ENCODE measurements at places on chromosomes 7 and 10.

GRCh38 chr7:137879357-137880158 is 32.8 kb upstream of the DGKI start:
- no peak for DNase-seq

- DNase-seq = no peak
Measured at GRCh38 chr10:88491314-88491713, 91.8 kb downstream of the RNLS start.

DNA sequence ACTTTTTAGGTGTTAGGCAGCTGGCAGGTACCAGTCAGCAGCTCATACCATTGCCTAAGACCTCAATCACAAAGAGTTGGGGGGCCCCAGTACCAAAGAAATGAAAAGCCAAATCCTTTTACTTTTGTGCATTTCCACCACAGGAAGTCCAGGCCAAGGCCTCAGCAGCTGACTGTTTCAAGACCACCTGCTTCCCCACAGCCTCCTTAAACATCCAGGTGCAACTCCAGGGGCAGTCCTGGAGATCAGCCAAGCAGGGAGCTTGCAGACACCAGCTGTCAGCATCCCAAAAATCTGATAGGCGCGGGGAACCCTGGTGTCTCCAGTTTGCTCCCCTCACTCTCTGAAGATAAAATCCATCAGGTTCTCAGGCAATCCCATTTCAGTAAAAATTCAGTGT is 91.5 kb upstream of the EFCAB10 start:
- no peak for DNase-seq

DNA sequence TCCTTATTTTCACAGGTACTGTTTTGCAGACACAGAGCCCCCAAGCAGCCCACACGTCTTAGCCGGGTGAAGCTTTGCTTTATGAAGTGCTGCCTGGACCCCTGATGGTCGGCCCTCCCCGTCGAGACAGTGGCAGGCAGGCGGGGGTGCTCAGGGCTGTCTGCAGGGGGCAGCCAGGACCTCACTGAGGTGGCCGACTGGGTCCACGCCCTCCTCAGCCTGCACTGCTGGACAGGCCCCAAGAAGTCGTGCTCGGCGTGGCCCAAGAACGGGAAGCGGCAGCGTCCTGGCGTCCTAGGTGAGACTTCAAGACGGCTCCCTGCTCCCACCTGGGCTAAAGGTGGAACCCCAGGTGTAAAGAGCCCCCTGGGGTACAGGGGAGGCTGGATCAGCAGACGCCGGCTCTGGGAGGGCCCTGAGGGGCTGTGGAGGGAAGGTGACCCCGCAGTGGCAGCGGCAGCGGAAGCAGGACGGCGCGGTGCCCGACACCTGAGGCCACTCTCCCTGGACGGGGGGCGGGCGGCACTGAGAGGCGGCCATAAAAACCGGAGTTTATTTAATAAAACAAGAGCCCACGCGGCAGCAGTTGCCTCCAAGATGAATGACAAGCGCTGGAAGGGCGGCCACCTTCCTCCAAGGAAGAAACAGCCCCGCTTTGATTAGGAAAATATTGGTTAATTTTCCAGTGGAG is 179.4 kb downstream of the ELFN1 start:
- no peak for DNase-seq

GRCh38 chr7:26694141-26694540 is 170.2 kb downstream of the SKAP2 start:
- DNase-seq = no peak

GRCh38 chr7:38107486-38107893 is 70.6 kb upstream of the STARD3NL start:
- DNase-seq = peak; percentile 45

GRCh38 chr10:74337330-74338016 is 186.5 kb downstream of the ADK start:
- no peak for DNase-seq

- DNase-seq = no peak
Measured at GRCh38 chr7:30886608-30887011, 25.0 kb upstream of the AQP1 start.

GRCh38 chr10:93160829-93161228 is 87.1 kb downstream of the CYP26A1 start:
- DNase-seq = no peak

All from stimulated activated CD4-positive, alpha-beta T cell treated with anti-CD3 and anti-CD28 coated beads, Interleukin-4, amount 100 ng/mL, for 4 hours (primary cell).